AG20443 (cell line): ENCODE measurements at places on chromosomes 16 and 17.
A peak's percentile ranks its signal among the peaks of the same experiment; 100 is the strongest.

DNA sequence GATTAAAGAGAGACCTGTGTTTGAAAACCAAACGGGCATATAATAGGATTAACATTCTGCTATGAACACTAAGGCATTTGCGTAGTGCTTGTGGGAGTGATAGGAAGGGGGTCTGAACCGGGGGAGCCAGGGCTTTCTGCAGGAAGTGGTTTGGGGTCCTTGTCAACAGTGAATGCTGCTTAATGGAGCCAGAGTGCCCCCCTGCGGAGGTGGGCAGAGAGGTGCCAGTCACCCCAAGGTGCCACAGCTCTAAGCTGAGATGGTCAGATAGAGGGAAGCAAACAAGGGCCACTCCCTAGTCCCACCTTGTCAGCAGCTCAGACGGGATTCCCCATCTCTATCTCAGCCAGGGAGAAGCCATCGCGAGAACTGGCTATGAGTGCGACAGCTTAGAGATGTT, 17.7 kb downstream of the NAA60 start:
- no peak for DNase-seq

- DNase-seq, result no peak
Observed at GRCh38 chr17:77408284-77408683, 267.5 kb downstream of the SEC14L1 start.

GRCh38 chr16:22847100-22847499, 33.1 kb downstream of the HS3ST2 start:
- no peak for DNase-seq

DNA sequence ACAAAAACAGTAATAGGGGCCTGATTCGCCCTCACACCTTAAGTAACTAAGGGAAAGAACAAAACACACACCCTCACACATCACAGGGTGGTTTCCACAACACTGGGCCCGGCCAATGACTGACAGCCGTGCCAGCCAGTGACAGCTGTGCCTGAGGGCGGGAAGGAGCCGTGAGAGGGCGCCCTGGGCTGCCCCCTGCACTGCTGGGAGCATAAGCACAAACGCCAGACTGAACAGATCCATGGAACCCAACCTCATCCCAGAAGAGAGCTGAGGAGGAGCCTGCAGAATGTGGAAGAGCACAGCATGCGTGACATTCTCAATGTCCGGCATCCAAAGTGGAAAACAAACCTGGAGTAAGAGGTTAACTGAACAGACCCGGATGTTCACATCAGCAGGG, 16.0 kb downstream of the CSNK1D start:
- peak; percentile 50 for DNase-seq

GRCh38 chr16:68310437-68310773, 341 bp downstream of the SLC7A6OS start:
- peak; percentile 61 for DNase-seq

- DNase-seq, result no peak
Observed at GRCh38 chr16:47780213-47780875, 319.2 kb downstream of the PHKB start.

GRCh38 chr16:12900599-12901203, 697 bp upstream of the SHISA9 start:
- no peak for DNase-seq

GRCh38 chr17:14670861-14671260, 370.0 kb downstream of the HS3ST3B1 start:
- no peak for DNase-seq

DNA sequence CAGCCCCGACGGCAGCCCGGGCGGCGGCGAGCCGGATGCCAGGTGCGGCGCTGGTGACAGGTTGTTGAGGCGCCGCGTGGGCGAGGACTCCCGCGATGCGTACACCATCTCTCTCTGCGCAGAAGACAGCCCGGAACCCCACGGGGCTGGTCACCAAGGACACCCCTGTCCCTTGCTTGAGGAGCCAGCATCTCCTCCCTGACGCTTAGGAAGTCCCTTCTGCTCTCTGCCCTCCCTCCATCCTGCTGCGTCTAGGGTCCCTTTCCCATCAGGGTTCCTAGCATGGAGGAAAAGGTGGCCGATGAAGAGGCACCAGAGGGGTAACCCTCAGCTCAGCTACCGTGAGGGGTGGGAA, 43.6 kb downstream of the SRCIN1 start:
- no peak for DNase-seq

GRCh38 chr16:10992112-10992511, 47.7 kb downstream of the CLEC16A start:
- peak; percentile 37 for DNase-seq

GRCh38 chr16:25693631-25694030, 1.9 kb downstream of the HS3ST4 start:
- DNase-seq, result no peak

- DNase-seq, result no peak
Observed at GRCh38 chr16:26212599-26212998, 520.8 kb downstream of the HS3ST4 start.

DNA sequence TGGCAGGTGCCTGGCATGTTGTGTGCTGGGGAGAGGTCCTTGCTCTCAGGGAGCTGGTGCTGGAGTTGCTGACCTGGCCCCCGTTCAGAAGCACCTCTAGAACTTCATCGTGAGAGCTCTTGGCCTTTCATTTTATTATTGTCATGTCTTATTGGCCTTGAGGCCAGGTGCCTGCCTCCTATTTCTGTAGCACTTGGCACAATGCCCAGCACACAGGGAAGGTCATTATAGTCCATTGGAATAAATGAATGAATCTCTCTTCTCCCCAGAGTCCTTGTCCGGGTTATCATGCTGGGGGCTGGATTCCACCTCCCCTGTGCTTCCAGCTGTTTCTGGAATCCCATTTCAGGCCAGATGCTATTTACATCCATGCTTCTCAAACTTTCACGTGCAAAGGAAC, 169.2 kb downstream of the HAPSTR1 start:
- DNase-seq, result no peak
